Caco-2 (cell line): ENCODE measurements at places on chromosomes 4 and X. TPM values are rescaled to one million over a fixed set of nuclear protein-coding genes. Genes with fewer than 3 reads are reported as not detected.

DNA sequence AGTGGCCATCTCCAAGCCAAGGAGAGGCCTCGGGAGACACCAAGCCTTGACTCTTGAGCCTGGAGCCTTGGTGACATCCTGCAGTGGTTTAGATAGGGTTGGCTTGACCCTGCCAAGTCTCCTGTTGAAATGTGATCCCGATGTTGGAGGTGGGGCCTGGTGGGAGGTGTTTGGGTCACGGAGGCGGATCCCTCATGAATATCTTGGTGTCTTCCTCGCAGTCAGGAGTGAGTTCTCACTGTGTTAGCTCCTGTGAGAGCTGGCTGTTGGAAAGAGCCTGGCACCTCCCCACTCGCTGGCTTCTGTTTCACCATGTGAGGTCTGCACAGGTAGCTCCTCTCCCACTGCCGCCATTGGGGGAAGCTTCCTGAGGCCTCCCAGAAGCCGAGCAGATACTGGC is 38.8 kb downstream of the ADRA2C start:
- H3K27me3 ChIP-seq, result no peaks in the 10 kb centered on the region
- no peaks in the 10 kb centered on the region for H3K4me1 ChIP-seq
- no peak for DNase-seq
- H3K36me3 ChIP-seq, result no peaks in the 10 kb centered on the region
- no peak overlapping the region for H3K4me3 ChIP-seq

DNA sequence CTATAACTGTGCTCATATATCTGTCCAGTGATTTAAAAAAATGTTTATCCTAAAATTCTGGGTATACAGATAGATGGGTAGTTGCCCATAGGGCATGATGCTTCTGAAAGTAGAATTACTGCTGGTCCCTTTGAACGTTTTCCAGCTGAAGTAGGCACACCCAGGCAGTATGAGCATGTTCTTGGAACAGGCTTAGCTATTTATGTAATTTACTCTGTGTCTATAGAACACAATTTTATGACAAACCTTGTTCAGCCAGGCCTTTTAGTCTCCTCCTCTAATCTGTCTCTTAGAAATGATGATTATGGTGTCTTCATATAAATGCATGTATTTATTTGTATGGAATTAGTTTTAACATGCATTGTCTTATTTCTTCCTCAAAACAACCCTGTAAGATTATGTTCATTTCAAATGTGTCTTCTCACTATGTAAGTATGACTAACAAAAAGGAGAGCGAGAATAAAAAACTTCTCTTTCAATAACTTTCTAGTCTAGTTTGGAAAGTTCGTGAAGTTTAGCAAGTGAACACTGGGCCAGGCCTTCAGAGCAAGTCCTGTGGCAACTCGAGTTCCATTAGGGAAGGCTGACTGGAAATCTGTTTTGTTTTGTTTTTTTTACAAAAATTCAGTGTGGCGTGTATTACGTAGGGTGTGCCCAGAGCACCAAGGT is 142.0 kb downstream of the AFF1 start:
- H3K4me3 ChIP-seq, result no peak overlapping the region
- no peak overlapping the region for H3K27ac ChIP-seq
- DNase-seq, result no peak
- H3K27me3 ChIP-seq, result no peaks in the 10 kb centered on the region

DNA sequence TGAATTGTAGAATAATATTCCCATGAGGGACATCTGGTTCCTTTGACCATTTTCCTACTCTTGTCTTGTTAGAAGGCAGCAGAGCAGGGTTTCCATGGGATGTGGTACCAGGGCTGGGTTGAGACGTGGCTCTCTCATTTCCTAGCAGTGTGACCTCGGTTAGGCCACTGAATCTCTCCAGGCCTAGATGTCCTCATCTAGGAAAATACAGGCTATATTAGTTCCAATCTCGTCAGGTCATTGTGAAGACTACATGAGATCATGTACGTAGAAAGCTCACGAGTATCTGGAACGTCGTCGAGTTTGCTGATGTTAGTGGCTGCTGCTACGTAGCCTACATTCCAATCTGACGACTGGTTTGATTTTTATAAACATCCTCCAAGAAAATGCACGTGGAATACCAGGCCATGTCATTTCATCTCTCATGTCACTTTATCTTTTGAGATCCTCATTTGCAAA is 278.2 kb upstream of the GATB start:
- no peak overlapping the region for H3K4me3 ChIP-seq
- H3K4me1 ChIP-seq, result no peaks in the 10 kb centered on the region
- no peak for DNase-seq

DNA sequence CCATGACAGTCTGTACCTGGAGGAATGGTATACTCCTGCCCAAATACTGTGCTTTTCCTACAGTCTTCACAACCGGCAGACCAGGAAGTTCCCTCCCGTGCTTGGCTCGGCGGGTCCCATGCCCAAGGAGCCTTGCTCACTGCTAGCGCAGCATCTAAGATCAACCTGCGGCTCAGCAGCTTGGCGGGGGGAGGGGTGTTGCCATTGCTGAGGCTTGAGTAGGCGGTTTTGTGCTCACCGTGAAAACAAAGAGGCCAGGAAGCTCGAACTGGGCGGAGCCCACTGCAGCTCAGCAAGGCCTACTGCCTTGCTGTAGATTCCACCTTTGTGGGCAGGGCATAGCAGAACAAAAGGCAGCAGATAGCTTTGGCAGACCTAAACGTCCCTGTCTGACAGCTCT is 152.7 kb downstream of the TEX11 start:
- no peaks in the 10 kb centered on the region for H3K36me3 ChIP-seq
- no peak overlapping the region for H3K4me3 ChIP-seq
- H3K4me1 ChIP-seq, result no peaks in the 10 kb centered on the region
- no peaks in the 10 kb centered on the region for H3K27me3 ChIP-seq
- H3K27ac ChIP-seq, result no peak overlapping the region

GRCh38 chrX:149504226-149504914 is 736 bp downstream of the IDS start:
- no peaks in the 10 kb centered on the region for H3K27me3 ChIP-seq
- no peaks in the 10 kb centered on the region for H3K4me1 ChIP-seq
- DNase-seq, result no peak
- peak overlapping the region; percentile 21 for H3K27ac ChIP-seq
- H3K36me3 ChIP-seq, result no peaks in the 10 kb centered on the region
- peak overlapping the region; percentile 39 for H3K4me3 ChIP-seq

NUDT11 gene
- total RNA-seq, result not detected in 2 replicates

DNA sequence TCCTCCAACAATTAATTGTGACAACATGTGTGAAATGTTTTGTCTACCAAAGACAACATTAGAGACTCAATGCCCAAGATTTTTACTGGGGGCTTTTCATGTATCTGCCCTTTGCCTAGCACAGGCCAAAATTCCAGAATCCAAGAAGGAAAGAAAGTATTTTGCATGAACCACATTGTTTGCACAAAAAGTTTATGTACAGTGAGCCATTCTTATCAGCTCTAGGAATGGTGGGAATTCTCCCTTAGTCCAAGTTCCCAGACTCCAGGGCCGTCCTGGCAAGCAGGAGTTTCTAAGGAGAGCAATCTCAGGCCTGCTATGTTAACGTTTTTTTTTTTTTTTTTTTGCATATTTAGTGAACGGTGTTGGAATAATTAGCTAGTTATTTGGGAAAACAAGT is 21.6 kb downstream of the GPRASP1 start:
- peaks cover 6% of the 10 kb centered on the region for H3K4me1 ChIP-seq
- peak; percentile 40 for DNase-seq
- no peaks in the 10 kb centered on the region for H3K36me3 ChIP-seq
- no peak overlapping the region for H3K4me3 ChIP-seq

DNA sequence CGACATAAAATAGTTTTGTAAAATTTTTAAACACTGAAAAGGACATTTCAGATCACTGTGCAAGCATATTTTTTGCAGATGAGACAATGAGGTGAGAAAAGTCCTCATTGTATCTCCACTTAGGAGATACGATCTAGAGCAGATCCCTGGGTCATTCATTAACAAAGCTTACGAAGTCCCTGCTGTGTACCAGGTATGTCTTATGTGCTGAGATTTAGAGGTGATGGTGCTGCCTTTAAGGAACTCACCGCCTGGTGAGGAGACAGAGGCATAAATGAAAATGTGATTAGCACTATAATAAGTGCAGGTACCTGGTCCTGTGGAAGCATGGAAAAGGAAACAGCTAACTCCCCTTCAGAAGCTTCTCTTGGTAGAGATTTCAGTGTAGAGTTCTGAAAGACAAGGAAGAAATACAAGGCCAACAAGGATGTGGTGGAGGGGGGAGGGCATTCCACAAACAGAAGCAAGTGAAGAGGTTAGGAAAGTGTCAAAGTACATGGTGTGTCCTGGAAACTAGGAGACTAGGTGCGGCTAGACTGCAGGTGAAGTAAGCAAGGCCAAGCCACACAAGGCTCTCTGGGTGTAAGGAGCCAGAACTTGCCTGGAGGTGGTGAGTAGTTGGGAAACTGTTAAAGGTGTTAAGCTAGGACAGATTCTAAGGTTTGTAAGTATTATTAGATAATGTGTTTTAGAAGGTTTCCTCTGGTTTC is 1.5 kb upstream of the NDNF start:
- H3K36me3 ChIP-seq, result no peaks in the 10 kb centered on the region
- peak overlapping the region; percentile 1 for H3K27ac ChIP-seq
- peaks cover 1% of the 10 kb centered on the region; the same call in 1 of the 2 replicates for H3K27me3 ChIP-seq
- DNase-seq, result peak; percentile 48

DNA sequence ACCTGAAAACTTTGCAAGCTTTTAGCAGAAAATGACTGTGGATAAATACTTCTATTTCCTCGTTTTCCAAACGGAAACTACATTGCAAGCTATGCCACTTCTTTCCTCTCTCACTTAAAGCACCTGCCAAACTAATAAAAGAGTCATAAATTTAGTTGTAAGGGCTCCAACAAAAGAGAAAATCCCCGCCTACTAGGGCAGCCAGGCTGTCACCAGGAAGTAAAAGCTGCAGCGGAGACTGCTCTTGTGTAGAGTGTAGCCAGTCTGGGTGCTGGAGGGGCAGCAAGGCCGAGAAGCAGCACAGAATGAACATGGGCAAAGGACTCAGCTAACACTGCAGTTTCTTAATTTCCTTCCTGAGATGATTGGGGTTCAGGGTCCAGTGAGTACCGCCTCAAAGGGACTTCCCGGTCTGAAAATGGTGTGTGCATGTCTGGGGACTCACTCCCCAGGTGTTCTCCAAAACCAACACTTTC is 89.3 kb upstream of the MAML3 start:
- peaks cover under 1% of the 10 kb centered on the region; the same call in 1 of the 2 replicates for H3K4me1 ChIP-seq
- H3K36me3 ChIP-seq, result no peaks in the 10 kb centered on the region
- H3K27me3 ChIP-seq, result no peaks in the 10 kb centered on the region

C1QTNF7 gene
- total RNA-seq, result not detected in 2 replicates

DNA sequence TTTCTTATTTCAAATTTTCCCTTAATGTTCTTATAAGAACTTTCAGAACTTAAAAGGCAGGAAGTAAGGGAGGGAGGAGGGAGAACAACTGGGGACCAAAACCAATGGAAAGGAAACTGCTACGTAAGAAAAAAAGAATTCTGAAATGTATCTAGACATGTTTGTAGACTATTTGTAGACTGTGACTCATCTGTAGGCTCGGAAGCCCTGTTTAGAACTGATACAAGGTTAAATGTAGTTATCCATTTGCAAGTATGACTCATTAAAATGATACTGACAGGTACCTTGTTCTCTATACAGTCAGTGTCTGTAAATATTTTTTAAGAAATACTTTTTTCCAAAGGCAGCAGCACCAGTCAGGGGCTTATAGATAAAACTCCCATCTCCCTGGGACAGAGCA is 202.0 kb downstream of the DHX15 start:
- no peaks in the 10 kb centered on the region for H3K27me3 ChIP-seq
- no peak for DNase-seq
- no peaks in the 10 kb centered on the region for H3K36me3 ChIP-seq
- H3K4me1 ChIP-seq, result no peaks in the 10 kb centered on the region
